ENCODE measurements at places on chromosomes 3 and 15. TPM values are rescaled to one million over a fixed set of nuclear protein-coding genes. Genes with fewer than 3 reads are reported as not detected.

The RASGRP1 gene
- 13.0 TPM for polyA plus RNA-seq

The THPO gene
- 2.0 TPM for polyA plus RNA-seq

DNA sequence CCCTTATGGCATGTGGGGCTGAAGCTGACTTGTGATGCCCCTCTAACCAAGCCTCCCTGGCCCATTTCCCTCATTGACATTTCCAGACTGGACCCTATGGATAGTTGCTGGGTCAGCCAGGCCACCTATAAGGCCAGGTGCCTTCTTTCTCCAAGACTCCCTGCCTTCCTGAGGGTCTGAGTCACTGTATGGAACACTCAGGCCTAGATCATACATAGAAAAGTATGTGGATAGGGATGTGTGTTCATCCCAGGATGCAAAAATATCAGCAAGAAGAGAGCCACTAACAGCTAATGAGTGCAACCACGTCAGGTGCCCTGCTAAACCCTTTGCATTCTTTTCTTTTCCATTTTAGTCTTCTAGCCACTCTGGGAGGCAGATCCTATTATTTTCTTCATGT is 168.4 kb upstream of the WNT5A start:
- DNase-seq: no peak

DNA sequence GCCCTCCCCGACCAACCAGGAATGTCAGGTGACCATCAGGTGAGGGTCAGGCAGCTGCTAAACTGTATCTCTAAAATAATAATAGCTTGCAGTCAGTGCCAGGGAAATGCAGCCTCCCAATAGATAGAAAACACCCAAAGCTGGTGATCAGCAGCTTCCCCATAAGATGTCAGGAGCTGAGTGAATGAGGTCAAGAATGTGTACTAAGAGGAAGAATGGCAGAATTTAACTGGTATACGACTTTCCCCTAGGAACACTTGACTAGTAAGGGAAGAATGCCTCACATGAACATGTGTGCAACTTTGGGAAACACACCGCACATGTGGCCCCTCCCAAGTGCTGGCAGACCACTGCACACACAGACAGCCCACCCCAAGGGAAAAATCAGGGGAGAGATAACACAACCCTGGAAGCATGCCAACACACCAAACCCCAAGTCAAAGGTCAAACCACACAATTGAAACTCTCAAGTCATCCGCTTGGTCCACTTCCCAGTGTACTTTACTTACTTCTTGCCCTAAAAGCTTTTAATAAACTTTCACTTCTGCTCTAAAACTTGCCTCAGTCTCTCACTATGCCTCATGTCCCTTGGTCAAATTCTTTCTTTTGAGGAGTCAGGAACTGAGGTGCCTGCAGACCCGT is 806.5 kb downstream of the OTOL1 start:
- no peak for DNase-seq

DNA sequence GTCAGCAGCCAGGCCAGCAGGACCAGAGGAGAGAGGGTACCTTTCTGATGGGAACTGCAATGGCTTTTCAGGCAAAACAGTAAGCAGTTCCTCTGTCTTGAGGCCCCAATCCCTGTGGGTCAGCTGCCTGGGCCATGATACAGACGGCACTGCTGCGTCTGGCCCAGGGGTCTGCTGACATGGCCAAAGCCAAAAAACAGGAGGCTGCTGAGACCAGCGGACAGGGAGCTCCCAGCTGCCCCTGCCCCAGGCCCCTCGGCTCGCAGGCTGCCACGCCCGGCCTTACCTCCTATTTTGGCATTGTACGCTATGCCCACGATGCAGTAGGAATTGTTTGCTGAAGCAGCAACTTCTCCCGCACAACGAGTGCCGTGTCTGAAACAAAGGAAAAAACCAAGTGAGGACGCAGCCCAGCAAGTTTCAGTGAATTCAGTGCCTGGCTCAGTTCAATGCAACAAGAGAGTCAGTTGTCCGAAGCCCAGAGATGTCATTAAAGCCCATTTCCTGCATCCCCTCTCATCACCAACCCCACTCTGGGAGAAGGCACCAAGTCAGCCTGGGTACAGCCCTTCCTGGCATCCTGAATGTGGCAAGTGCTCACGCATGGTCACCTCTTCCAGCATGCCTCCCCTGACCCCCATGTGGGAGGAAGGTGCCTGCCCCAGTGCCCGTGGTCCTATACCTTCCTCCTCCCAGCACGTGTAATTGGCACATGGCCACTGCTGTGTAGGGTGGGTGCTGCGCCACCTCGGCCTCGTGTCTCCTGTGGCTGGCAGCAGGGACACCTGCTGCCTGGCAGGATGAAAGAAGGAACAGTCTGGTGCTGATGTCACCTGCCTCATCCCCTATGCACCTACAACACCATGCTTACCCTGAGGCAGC is 61.7 kb downstream of the PCSK6 start:
- DNase-seq: no peak

GRCh38 chr3:56119575-56120349 is 348.5 kb downstream of the ERC2 start:
- no peak for DNase-seq
